ENCODE measurements at places on chromosomes 2 and 18.
A peak's percentile ranks its signal among the peaks of the same experiment; 100 is the strongest.

DNA sequence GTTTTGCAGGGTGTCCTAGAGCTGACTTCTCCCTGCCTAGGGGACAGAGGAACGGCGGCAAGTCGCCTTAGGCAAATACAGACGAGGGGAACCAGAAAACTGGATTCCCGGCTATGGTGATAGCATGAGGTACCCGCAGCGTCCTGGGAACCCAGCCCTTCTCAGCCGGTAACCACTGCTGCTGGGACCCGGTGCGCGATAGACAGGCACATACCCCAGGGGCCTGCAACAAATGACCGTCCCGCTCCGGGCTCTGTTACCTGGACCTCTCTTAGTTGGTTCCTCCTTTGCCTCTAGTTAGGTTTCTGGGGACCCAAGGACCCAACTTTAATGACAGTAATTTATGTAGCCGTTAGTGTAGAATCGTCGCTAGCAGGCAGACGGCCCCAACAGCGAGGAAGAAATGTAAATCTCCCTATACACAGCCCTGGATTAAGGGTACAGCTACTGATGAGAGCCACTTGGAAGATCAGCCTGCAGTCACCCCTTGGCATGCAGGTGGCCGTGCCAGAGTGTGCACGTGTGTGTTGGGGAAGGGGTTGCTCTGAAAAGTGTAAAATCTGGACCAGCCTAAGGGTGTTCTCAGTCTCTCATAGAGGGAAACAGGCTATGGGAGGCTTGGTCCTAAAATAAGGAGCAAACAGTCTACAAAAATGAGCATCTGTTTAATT is 819 bp upstream of the SERPINE2 start:
- H3K27ac ChIP-seq = no peak overlapping the region
- no peaks in the 10 kb centered on the region for H3K36me3 ChIP-seq
- H3K4me3 ChIP-seq = no peak overlapping the region
- peaks cover 19% of the 10 kb centered on the region for H3K4me1 ChIP-seq

DNA sequence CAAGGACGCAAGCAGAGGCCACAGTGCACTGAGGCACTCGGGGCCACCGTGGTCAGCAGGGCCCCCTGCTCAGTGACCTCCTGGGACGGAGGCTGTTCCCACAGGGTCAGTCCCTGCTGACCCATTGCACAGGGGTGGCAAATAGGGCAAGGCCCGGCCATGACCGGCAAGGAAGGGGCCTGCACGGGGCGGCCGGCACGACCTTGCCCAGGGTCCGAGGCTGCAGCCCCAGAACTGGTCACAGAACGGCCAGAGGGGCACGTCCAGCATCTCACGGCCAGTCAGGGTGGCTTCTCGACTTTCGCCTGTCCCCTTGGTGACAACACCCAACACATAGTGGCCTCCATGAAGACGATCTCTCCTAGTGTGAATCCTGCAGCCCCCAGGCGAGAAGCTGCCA is 27.6 kb upstream of the OTOS start:
- H3K27me3 ChIP-seq = no peaks in the 10 kb centered on the region
- DNase-seq = peak; percentile 56
- H3K4me1 ChIP-seq = no peaks in the 10 kb centered on the region
- H3K27ac ChIP-seq = no peak overlapping the region
- no peak overlapping the region for H3K4me3 ChIP-seq

DNA sequence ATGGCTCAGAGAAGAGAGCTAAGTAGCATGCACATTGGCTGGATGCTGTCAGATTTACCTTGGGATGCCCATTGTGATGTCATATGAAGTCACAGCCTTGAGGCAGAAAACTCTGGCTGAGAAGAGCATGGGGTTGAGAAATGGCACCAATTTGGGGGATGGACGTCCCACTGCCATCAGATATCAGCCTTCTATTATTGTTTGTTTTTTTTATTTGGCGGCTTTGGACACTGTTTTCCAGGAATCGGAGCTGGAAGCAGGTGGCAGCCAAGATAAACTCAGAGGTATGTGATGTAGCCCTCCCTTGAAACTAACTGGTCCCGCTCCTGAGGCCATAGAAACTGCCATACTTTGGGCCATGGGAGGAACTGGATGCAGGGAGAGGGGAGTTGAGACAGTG is 40.6 kb downstream of the GCKR start:
- H3K27ac ChIP-seq = no peak overlapping the region
- DNase-seq = no peak
- no peaks in the 10 kb centered on the region for H3K36me3 ChIP-seq
- H3K27me3 ChIP-seq = no peaks in the 10 kb centered on the region

DNA sequence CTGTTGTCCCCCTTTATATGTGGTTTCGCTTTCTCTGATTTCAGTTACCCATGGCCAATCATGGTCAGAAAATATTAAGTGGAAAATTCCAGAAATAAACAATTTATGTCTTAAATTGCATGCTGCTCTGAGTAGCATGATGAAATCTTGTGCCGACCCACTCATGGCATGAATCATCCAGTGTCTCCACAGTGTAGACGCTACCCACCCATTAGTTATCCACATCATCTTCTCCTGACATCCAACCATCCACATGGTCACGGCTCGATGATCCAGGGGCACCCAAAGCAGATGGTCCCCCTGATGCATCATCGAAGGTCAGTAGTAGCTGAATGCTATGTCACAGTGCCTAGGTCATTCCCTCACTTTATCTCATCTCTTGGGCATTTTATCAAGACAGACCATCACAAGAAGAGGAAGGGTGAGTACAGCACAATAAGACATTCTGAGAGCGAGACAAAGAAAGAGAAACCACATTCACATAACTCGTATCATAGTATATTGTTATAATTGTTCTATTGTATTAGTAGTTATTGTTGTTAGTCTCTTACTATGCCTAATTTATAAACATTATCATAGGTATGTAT is 44.1 kb upstream of the ACKR3 start:
- no peaks in the 10 kb centered on the region for H3K27me3 ChIP-seq
- H3K4me3 ChIP-seq = no peak overlapping the region
- H3K27ac ChIP-seq = no peak overlapping the region
- DNase-seq = no peak
- no peaks in the 10 kb centered on the region for H3K4me1 ChIP-seq
- no peaks in the 10 kb centered on the region for H3K36me3 ChIP-seq

Data from sigmoid colon (tissue), 7 donors.